ENCODE measurements at places on chromosomes 6 and 20. TPM values are rescaled to one million over a fixed set of nuclear protein-coding genes. Genes with fewer than 3 reads are reported as not detected.

The SLC29A1 gene
- 18.5 TPM for polyA plus RNA-seq

The KCNK5 gene
- 2.5 TPM for polyA plus RNA-seq

The KCNK15 gene
- 0.76 TPM for polyA plus RNA-seq

The PACSIN1 gene
- 0.04 TPM for polyA plus RNA-seq

The RSPH4A gene
- 0.07 TPM for polyA plus RNA-seq

The LY86 gene
- polyA plus RNA-seq, result 0.51 TPM

The ULBP2 gene
- polyA plus RNA-seq, result 5.4 TPM

The PSORS1C1 gene
- polyA plus RNA-seq, result 1.00 TPM

The TTBK1 gene
- 0.02 TPM for polyA plus RNA-seq

The OPN5 gene
- polyA plus RNA-seq, result not detected

The RNASET2 gene
- polyA plus RNA-seq, result 26.8 TPM

The PPIL6 gene
- polyA plus RNA-seq, result 0.82 TPM

The FERMT1 gene
- polyA plus RNA-seq, result 14.0 TPM

The BCL2L1 gene
- polyA plus RNA-seq, result 80.9 TPM

The PRR18 gene
- not detected for polyA plus RNA-seq

The RPN2 gene
- polyA plus RNA-seq, result 41.5 TPM

The SLC32A1 gene
- not detected for polyA plus RNA-seq

The MAP7 gene
- polyA plus RNA-seq, result 15.1 TPM

The IFT52 gene
- polyA plus RNA-seq, result 5.4 TPM

The SNAP91 gene
- polyA plus RNA-seq, result 0.04 TPM

The SIRPG gene
- polyA plus RNA-seq, result 0.62 TPM

The ZNF217 gene
- 8.2 TPM for polyA plus RNA-seq

Measured in esophagus (tissue), 2 donors.